ENCODE measurements at places on chromosomes 7 and 10. TPM values are rescaled to one million over a fixed set of nuclear protein-coding genes. Genes with fewer than 3 reads are reported as not detected.

Gene HACD1
- 45.4 TPM for polyA plus RNA-seq

Gene TRIL
- not detected for polyA plus RNA-seq

Gene PAX4
- polyA plus RNA-seq: not detected

Gene PMPCB
- polyA plus RNA-seq: 44.3 TPM

Gene CHRM2
- 27.0 TPM for polyA plus RNA-seq

DNA sequence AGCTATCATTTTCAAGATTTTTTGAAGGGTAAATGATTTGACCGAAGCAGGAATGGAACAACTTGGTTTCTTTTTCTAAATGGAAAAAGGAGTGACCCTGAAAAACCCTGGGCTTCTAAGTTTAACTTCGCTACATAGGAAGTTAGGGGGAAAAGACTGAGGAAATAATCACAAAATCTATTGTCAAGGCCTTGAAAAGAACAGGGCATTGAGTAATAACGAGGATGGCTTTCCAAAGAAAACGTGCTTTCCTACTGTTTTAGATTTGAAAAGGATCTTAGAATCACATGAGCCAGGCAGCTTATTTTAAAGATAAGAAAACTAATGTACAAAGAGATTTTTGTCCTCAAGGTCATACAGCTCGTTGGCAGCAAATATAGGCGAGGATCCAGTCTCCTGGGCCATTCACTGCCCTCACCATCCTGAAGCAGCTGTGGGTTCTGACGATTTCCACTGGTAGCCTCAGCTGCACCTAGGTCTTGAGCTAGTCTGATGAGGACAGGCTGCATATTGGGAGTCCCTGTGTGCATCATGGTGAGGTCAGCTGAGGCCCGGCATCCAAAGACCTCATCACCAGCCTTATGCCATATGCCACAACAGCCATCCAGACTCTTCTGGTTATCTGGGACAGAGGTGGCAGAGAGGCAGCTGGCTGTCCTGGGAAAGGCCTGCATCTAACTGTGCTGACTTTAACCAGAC, 384.7 kb upstream of the NRP1 start:
- DNase-seq: no peak

Gene CPA4
- polyA plus RNA-seq: 54.9 TPM

Gene PNLIPRP3
- polyA plus RNA-seq: not detected

Gene CYP2C19
- polyA plus RNA-seq: not detected

- no peak for DNase-seq
Measured at GRCh38 chr7:15832996-15833395, 146.5 kb upstream of the MEOX2 start.

- no peak for DNase-seq
Measured at GRCh38 chr7:142353147-142354060, 95.5 kb upstream of the PRSS58 start.

Gene MPP7
- 1.8 TPM for polyA plus RNA-seq

Gene NPC1L1
- not detected for polyA plus RNA-seq

DNA sequence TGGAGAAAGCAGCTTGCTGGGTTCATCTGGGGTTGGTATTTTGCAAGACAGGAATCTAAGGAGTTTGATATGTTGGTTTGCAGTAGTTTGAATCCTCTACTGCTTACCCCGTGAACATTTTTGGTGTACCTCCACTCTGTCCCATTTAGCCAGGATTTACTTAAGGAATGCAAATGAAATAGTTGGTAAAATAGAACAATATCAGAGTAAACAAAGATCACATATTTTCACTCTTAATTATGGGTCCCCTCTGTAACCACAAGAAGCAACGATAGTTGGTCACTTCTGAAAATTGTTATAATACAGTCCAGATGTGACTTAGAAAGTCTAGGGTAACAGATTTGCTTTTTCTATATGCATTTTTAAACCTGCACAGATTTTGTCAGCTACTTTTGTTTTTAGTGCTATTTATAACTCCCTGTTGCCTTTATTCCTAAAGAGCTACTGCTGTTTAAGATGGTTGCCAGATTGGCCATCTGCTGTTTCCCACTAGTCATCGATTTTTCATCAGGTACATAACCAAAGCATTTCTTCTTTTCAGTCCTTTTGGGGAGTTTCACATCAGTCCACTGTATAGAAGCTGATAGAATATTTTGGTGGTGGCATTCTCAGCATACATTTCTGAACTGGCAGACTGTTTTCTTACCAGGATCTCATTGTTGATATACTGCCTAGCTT, 37.6 kb downstream of the MAPK8 start:
- DNase-seq: no peak

- no peak for DNase-seq
Measured at GRCh38 chr10:59181668-59182067, 5.2 kb downstream of the PHYHIPL start.

- DNase-seq: no peak
Measured at GRCh38 chr7:128962899-128963298, 25.2 kb downstream of the IRF5 start.

Gene PIK3CG
- not detected for polyA plus RNA-seq

Gene SPDYE6
- not detected for polyA plus RNA-seq

Gene METTL27
- 1.5 TPM for polyA plus RNA-seq

DNA sequence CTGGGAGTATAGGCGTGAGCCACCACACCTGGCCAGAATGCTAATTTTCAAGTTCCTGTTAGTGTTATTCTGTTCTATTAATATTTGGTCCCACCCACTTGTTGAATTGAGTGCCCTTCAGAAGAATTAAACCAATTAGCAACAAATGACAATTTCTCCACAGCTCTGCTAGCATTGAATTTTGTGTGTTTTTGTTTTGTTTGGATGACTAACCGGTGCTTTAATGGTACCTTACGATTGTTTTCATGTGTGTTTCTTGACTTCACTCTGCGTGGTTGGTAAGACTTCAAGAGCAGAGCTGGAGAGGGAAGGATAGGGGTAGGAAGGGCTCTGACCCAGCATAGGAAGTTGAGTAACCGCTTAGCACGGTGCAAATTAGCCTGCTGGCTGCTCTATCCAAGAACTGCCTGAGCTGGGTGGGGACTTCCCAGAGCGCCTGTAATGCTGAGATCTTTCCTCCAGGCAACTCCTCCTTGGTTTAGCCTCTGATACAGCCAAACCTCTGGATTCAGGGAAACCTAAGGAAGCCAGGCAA, 4.6 kb downstream of the ARPC1B start:
- DNase-seq: peak; percentile 89

- DNase-seq: no peak
Measured at GRCh38 chr7:3192669-3193068, 108.4 kb upstream of the SDK1 start.

Gene FAM24B
- 4.0 TPM for polyA plus RNA-seq

Gene LRRC17
- polyA plus RNA-seq: 2.4 TPM

DNA sequence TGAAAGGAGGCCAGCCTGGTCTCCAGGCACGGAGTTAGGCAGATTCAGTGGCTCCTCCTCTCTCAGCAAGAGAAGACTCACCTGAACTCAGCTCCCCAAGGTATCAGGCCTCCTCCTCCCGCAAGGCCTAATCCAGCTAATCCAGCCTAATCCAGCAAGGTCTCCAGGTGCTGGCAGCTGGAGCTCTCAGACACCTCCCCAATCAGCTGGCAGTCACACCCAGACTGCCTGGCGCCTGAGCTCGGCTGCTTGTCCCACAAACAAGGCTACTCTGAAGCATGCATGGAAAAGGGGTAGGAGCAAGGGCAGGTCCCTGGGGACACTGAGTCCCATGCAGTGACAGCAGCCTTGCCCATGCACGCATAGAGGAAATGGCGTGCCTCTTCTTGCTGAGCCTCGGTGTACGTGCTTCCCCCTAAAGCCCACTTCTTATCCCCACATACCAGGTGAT, 3.3 kb upstream of the OPN4 start:
- no peak for DNase-seq

DNA sequence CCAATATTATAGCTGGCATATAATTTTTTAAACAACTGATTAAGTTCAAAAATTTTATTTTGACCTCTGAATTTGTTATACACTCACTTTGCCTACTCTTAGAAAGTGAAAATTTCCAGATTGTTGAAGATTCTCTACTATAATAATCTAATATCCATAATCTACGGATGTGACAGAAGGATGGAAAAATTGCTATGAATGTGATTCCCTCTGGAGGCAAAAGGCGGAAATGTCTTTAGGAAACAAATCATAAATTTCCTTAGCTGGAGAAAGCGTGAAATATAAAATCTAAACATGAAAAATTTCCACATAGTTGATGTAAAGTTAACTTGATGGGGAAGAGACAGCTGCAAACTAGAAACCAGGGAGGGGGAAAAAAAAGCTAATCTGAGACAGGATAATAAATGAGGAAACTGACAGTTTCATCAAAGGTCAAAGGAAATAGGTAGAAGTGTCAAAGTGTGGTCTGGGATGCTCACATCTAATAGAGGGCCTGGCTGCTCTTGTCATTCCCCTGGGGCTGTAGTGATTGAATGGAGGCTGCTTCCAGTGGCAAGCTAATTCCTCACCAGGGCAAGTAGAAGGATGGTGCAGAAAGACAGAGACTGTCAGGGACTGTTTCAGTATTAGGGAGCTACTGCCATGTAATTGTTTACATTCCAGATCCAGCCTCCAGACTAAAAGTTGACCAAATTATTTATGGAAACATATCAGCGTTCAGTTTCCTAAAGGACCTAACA, 264.5 kb downstream of the SDHAF3 start:
- DNase-seq: no peak

Gene H2BK1
- polyA plus RNA-seq: not detected

Gene NUDT13
- polyA plus RNA-seq: 1.7 TPM

DNA sequence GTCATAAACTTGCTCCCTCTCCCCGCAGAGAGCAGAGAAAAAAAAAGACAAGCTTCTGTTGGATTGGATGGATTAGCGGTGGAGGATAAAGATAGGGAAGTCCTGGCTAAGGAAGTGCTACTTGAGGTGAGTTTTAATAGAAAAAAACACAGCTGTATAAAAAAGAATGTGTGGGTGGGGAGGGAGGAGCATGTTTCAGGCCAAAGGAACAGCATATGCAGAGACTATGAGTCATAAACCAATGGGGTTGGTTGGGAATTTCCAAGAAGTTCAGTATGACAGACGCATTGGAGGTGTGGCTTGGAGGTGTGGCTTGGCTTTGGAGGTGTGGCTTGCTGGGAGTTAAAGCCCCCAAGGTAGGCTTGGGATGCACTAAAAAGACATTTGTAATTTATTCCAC, 103.0 kb upstream of the LSM8 start:
- DNase-seq: peak; percentile 0

DNA sequence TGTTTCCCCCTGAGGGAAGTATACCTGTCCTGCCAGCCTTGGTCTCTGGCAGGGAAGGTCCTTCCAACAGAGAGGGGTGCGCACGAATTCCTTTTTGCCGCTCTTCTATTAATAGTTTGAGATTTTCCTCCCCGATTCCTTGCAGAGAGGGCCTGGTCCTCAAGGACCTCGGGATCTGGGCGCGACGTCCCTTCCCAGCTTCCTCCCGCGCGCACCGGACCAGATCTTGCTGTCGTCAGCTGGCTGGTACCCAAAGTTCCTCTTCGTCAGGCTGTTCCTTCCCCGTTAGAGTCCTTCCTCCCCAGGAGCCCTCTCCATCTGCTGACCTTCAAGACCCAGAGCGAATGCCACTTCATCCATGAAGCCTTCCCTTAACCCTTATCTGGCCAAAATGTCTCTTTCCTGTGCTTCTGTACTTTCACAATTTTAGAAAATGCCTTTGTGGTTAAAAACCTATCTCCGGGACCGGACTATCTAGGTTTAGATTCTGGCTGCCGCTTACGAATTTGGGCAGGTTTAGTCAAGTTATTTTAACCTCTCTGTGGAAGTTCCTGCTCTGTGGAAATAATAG, 851 bp upstream of the GOT1 start:
- DNase-seq: peak; percentile 2

Gene ARID5B
- polyA plus RNA-seq: 73.8 TPM

Gene TES
- polyA plus RNA-seq: 93.2 TPM

DNA sequence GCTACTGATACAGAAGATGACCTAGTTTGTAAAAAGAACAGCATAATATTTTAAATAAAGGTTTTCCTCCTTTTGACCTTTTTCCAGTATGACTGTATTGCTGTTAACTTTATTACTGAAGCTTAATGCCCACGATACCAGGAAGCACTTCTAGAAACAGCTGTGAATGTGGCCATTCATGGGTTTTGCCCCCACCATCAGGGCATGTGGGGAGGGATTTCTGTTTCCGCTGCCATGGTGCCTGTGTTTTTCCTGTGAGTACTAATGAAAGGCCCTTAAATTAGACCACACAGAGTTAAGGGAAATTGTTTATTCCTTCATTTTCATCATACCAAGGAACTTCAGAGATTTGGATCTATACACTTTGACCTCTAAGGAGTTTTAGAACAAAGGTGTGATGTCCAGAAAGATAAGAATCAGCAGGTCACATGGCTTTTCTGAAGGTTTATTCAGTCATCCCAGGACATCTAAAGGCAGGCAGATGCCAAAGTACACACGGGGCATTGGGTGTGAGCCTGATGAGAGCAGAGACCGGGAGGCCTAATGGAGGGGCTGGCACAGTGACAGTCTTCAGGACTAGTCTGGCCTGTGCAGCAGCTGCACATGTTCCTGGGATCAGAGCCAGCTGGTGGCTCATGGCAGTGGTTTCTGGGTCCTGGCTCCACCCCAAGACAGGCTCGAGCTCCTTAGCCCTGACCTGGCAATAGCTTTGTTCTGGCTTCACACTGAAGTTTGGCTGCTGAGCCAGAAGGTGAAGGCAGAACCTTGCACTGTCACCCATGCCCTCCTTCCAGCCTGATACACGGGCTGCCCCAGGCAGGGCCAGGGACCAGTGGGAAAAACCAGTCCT, 190.9 kb downstream of the REEP3 start:
- DNase-seq: peak; percentile 87

DNA sequence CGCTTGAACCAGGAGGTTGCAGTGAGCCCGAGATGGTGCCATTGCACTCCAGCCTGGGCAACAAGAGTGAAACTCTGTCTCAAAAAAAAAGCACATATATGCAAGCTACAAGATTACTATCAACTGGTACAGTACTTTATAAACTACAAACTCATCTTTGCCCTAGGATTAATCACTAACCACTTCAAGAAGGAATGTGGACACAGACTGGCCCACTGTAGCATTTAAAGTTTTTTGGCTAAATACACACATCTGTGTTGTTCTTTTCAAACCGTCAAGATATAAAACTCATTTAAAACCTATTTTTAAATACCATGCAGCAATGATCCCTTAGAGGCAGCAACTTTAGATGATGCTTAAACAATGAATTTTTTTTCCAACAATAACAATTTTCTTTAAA, 205.4 kb downstream of the IMMP2L start:
- DNase-seq: no peak

DNA sequence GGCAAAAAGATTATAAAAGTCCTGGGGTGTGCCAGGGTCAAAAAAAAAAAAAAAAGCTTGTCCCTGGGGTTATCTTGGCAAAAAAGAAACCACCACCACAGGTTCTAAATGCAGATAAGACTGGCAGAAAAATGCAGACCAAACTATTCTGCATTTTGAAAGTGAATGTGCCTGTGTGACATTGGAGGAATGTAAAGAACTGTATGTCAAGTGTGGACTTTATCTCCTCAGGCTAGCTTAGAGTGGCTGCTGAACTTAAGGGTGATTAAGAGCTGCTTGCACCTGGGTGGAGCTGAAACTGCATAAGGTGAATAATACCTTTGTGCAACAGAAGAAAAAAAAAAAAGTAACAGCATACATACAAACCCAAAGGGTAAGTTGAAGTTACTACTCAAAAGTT, 1.3 kb upstream of the NAPEPLD start:
- no peak for DNase-seq

Gene SCART1
- 0.89 TPM for polyA plus RNA-seq
